Stimulated activated CD8-positive, alpha-beta memory T cell treated with anti-CD3 and anti-CD28 coated beads, Interleukin-2, amount 100 ng/mL, for 1 hour (primary cell): ENCODE measurements at places on chromosomes 2 and 18.

DNA sequence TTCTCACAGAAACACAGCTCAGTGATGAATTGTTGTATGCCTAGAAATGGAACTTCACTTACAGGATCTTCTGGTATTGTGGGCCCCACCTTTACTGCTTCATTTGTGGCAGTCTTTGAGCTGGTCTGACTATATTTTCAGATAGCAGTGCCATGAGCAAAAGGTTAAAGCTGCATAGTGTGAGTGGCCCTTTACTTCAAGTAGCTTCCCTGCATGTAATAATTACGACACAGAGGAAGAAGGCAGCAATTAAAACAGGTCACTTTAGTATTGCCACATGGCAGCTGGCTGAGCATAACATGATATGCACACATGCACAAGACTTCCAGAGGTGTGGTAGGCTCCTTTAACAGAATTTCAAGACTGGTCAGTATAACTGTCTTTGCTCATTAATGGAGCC lies 426.3 kb upstream of the ZEB2 start:
- no peak for DNase-seq

DNA sequence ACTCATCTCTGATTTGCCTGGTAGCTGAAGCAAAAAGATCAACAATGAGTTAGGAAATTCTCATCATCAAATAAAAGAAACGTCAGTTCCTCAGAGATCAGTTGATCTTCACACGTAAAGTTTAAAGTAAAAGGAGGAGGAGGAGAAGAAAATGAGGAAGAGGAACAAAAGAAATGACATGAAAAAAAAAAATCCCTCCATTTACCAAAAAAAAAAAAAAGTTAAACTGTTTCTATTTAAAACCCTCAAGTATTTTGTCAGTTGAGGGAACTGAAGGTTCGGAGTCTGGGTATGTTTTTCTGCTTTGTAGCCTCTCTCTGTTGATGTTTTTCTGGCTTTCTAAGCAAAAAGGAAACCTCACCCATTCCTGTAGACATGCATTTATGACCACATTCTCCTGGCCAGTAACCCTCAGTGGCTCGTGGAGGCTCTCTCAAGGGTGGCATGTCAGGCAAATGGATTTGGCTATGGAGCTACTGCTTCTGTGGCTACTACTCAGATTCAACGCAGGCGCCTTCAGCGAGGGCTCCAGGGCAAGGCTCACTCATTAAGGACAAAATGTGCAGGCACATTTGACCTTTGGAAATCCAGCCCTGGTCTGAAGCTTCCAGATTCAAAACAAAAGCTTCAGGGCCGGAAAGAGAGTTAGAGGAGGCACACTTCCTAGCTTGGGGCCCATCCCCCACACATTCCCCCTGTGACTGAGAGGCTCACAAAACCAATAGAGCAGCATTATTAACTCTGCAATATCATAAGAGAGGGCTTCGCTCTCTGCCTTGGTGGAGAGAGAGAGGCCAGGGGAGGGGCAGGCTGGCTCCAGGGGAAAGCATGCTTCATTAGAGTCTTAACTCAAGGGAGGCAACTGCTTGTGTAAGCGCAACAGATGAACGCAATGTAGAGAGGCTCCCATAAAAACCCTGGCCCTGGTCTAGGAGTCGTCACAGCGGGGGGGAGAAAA lies 22.3 kb downstream of the KLF7 start:
- DNase-seq = no peak

- no peak for DNase-seq
Measured at GRCh38 chr18:59143441-59143840, 3.8 kb downstream of the SEC11C start.

- no peak for DNase-seq
Measured at GRCh38 chr18:59742325-59743111, 45.3 kb upstream of the CCBE1 start.

DNA sequence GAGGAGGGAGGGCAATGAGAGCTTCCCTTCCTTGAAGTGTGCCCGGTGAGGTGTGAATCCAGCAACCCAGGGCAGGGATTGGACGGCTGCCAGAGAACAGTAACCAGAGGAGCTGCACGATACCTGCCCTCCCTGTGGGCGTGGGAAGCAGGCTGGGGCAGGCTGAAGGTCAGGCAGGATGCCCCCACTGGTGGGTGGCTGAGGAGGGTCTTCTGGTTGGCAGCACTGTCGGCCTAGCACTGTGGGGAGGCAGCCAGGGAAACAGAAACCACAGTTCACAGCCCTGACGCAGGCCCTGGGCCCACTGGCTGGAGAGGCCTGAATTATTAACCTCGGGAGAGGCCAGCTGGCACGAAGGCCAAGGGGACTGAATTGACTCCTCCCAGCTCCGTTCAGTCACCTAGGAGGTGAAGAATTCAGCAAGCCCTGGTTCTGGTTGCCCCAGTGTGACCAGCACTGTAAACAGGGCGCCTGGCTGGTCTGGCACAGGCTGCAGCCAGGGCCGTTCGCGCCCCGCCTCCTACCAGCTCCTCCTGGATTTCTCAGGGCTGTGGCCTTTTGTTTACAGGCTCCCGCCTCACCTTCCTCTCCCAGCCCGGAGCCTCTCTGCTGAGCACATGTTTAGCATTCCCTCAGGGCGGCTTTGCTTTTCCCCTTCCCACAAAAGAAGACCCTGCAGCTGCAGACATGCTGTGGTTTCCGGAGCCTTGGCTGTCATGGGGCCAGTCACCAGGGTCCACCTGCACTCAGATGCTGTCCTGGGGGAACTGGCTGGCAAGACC lies 97.8 kb downstream of the B3GNT2 start:
- DNase-seq = no peak

DNA sequence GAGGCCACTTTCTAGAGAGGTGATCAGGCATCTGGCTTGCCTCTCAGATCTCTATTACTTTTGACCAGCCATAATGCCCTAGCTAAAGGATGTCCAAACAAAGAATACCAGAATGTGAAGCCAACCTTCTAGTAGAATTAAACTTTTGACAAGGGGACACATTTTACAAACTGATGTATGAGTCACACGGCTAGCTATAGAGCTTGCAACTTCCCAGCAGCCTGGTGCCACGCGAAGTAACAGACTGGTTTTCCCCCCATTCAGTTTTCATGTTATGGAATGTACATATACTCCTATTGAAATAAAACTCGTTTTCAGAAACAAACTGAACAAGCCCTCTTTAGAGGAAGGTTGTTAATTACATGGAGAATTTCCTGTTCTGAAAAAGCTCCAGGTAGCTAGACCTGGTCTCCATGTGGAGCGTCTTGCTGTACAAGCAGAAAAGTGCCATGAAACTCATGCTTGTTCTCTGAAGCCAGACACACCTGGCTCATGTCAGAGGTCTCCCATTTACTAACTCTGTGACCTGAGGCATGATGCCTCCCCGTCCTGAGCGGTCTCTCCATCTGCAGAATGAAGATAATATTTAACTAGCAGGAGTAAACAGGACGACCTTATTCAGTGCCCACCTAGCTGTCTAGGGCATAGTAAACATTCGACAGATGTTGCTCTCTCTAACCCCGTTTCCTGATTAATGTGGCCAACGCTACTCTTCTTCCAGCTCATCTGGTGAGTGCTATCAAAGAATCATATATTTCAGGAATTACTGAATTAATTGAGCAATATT lies 81.5 kb upstream of the MAP3K20 start:
- DNase-seq = no peak

DNA sequence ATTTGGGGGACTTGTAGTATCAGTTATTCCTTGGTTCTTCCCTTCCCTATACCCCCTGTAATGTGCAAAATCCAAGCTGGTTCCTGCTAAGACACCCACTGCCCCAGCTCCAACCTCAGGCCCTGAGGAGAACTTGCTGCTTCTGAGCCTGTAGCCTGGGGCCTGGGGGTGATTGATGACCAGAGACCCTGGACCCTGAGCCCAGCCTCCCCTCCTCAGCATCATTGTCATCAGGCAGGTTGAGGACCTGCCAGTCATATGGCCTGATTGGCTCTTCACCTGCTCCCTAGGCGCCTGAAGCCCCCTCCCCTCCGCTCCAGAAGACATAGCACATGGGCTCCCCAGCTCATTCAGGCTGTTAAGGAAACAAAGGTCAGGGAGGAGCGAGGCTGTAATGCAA lies 73.8 kb upstream of the YWHAQ start:
- no peak for DNase-seq

- no peak for DNase-seq
Measured at GRCh38 chr2:3429066-3429610, 49.6 kb downstream of the TRAPPC12 start.

GRCh38 chr2:168694866-168695265 lies 107.6 kb upstream of the NOSTRIN start:
- no peak for DNase-seq

DNA sequence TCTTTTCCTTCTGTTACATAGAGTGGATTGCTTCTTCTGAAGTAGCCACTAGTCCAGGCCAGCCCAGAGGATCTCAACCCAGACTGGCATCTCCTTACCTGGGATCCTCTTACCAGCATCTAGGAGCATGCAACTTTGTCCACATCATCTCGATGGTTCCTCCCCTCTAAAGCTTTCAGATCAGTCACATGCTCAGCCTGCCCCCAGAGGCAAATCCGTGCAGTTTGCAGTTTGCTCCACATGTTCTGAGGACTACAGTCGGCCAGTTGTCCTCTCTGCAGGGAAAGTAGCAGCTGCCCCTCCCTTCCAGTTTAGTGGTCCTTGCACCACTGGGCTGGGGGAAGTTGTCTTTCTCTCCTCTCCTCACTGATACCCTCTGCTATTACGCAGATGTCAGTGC lies 259.8 kb upstream of the APCDD1 start:
- DNase-seq = no peak

DNA sequence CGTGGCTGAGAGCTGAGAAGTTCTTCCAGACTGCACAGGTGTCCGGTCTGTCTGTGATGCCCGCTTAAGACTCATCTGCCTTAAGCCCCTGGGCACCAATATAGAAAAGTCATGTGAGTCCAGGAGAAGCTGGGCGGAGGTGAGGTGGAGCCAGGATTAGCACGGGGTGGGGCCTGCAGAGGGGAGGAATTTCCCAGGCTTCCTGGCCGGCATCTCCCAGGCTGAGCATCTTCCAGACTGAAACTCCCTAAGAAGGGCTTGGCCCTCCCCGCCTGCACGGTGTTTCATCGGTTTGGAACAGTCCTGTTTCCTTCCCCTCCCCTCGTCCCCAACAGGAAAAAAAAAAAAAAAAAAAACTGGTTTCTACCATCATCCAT lies 270.3 kb downstream of the ATAD2B start:
- DNase-seq = no peak

DNA sequence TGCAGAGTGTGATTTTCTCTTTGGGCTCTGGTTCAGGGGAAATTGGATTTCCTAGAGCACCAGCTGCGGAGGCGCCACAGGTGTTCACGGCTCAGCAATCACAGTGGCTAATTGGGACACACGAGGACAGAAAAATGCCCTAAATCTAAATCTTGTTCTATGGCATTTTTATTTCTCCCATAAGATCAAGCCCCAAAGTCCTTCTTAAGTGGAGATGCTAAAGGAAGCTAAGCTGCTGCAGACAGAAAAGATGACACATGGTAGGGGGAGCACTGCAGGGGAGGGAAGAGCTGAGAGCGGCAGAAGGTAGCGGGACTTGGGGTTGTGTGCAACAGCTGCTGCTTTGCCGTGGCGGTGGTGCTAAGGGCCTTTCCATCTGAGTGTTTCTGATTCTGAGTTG lies 280.6 kb downstream of the MYT1L start:
- no peak for DNase-seq

- DNase-seq = no peak
Measured at GRCh38 chr18:40431071-40431985, 1523.7 kb upstream of the PIK3C3 start.

- peak; percentile 53 for DNase-seq
Measured at GRCh38 chr2:69643602-69644505, at the start of gene AAK1. TSS of gene AAK1 (minus strand) at chr2:69643739. CDS start at chr2:69643040, 699 bp downstream.

DNA sequence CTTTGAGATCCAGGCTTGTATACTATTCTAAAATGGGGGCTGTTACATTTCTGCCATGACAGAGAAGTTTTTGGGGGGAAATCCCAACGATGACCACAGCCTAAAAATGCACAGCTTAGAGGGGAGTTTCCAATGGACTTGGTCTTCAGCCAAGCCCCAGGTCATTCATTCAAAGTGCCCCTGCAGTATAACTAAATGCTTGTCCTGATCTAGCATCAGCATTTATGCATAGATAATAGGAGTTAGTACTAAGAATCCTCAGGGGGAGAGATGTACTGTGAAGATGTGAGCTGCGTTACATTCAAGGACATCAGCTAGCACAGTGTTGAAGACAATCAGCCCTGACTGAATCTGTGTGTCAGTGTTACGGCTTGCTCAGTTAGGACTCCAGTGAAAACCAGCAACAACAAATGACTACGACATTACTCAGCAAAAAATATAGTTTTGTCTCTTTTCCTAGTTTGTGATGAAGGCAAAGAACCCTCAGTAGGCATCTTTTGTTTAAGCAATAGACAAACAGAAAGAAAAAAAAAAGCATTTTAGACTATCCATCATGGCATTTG lies 160.9 kb downstream of the ZEB2 start:
- DNase-seq = no peak

- DNase-seq = no peak
Measured at GRCh38 chr2:130300970-130301348, 41.7 kb upstream of the IMP4 start.

DNA sequence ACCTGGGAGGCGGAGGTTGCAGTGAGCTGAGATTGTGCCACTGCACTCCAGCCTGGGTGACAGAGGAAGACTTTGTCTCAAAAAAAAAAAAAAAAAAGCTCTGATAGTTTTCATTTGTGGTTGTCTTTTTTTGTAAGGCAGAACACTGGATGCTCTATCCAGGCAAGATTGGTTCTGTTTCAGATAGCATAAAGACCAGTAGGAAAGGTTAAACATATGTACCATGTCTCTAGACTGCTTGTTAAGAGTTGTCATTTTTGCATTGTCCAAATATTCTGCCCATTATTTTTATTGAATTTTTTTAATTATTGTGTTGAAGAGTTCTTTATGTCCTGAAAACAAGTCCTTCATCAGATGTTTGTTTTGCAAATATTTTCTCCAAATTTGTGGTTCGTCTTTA lies 60.0 kb downstream of the NCOA1 start:
- no peak for DNase-seq

DNA sequence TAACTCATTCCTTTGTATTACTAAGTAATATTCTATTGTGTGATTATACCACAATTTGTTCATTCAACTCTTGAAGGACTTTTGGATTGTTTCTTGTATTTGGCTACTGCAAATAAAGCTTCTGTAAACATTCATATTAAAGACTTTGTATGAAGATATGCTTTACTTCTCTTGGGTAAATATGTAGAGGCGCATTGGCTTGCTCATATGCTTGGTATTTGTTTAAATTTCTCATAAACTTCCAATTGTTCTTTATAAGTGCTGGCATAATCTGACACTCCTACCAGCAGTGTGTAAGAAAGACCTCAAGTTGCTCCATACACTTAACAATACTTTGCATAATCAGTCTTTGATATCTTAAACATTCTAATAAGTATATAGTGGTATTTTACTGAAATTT lies 792.8 kb upstream of the LRRTM1 start:
- no peak for DNase-seq
